ENCODE measurements at places on chromosomes 16 and 17. TPM values are rescaled to one million over a fixed set of nuclear protein-coding genes. Genes with fewer than 3 reads are reported as not detected.

PRAC2 gene
- total RNA-seq = not detected

DNA sequence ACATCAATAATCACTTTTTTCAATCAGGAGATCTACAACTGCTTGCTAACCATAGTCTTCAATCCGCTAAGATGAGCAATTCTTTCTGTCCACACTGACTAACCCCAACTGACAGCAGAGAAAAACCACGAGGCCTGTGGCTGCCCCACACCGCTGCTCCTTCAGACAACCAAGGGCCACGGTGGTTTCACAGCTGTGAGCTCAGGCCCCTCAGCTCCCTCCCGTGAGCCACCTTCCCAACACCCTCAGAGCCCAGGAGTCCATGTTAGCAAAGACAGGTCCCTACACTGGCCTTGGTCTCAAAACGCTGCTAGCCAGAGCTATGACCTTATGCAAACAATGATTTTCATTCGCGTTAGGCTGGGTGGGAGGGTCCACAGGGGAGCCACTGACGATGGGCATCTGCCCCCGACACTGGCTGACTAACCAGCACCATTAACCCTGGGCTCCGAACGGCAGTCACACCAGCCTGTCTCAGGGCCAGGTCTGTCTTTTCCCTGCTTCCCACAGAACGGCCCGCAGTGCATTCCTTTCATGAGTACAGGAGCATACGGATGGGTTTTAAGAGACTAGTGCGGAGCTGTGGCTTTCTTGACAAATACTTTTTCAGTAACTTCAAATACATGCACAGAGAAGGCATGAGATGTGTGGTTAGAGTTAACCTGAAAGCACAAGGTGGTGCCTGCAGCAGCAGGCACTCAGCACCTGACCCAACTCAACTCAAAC, 67.3 kb downstream of the ANKRD11 start:
- DNase-seq = peak; percentile 54

DNA sequence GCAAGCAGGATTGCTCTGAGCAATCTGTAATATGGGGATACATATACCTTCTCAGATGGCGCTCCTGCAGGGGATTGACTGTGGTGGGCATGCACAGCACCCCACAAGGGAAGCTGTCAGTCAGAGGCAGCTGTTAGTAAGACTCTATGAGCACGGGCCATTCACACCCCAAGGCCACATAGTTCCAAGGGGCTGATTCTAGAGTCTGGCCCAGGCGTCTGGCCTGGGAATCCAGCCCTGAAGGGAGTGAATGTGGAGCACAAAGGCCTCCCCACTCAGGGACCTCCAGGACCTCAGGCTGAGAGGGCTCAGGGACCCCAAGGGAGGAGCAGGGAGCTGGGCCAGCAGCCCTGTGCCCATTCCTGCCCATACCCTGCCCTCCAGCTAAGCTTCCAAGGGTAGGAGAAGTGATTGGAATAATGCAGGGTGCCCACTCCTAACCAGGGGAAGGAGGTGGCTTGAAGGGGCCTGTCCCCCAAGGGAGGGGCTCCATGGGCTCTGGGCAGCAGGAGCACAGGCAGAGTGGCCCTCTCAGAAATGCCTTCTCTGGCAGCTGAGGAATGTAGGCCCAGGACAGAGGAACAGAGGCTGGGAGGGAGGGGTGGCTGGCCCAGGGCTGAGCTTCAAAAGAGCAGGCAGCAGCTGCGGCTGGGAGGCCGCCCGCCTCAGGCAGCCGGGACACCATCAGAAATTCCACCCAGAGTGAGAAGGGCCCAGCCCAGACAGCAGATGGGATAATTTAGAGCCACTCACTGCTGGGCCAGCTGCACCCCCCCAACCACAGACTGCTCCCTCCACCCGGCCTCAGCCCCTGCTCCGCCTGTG, 48.9 kb upstream of the MRPS23 start:
- DNase-seq = peak; percentile 55

GRCh38 chr16:85479972-85480726, 133.0 kb upstream of the GSE1 start:
- no peak for DNase-seq

- DNase-seq = no peak
Measured at GRCh38 chr17:1491443-1492248, 840 bp downstream of the MYO1C start.

Data from HFFc6 (cell line).